SK-N-DZ (cell line): ENCODE measurements at places on chromosomes 7 and 10.

GRCh38 chr10:98980353-98980752 is 255.3 kb downstream of the HPSE2 start:
- DNase-seq: no peak

DNA sequence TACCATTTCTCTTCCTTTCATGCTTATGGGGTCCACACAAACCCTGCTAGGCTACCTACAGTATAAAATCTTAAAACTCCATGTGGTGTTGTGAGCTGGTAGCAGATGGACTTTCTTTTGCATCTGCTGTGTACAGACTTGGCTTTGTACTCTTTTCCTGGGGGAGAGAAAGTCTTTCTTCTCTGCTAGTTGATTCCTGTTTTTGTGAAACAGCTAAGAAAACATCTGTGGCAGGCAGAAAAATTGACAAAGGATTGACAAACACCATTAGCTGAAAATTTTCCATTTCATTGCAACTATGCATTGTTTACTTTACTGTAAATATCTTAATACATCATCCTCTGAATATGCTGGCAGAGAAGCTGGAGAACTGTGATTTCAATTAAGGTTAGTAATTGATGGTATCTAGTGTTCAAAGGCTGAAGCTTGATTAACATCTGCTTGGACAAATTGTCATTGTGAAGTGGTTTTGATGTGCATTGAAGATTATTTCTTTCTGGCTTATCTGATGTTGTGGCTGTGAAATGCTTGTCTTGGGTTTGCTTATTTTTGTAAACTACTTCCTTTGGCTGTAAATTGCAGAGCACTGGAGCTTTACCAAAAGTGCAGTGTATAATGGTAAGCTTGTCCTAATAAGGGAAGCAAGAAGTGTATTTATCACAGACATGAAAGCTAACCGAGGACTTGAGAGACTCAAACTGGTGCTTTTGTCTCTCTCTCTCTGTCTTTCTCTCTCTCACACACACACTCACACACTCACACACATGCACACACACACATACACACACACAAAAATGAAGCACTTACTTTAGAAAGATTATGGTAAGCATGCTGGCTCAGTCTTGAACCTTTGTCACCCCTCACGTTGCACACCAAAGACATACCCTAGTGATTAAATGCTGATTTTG is at the start of gene FOXP2:
Gene FOXP2 (plus strand): TSS at position 660 of the 908 bp plus-strand sequence. CDS start 11,697 bp downstream, outside the sequence.
- DNase-seq: peak; percentile 29

DNA sequence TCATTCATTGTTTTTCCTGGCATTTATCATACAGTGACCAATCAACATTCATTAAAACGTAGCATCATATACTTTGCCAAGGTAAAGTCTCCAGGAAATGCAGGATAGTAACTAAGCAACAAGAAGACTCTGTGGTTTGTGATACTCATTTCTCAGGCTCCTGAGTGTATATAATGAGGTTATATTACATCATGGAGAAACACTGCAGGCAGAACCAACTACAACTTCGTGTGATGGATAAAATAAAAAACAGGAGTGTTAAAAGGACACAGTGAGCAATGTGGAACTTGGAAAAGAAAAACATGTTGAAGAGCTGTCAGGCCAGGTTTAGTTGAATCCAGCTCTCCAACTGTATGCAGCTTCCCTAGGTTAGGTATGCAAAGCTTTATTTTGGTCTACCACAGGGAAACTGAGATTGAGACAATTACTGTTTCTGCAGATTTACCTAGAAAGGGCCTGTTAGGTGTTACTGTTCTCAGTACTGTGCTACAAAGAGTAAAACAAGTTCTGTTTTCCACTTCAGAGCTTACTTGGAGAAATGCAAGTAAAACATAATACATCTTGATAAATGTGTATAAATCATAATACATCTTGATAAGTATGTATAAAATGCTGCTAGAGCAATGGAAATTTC is 7.8 kb upstream of the CCNY start:
- no peak for DNase-seq

- no peak for DNase-seq
These were observed 10.8 kb upstream of the PON1 start for GRCh38 chr7:95335093-95335492.

DNA sequence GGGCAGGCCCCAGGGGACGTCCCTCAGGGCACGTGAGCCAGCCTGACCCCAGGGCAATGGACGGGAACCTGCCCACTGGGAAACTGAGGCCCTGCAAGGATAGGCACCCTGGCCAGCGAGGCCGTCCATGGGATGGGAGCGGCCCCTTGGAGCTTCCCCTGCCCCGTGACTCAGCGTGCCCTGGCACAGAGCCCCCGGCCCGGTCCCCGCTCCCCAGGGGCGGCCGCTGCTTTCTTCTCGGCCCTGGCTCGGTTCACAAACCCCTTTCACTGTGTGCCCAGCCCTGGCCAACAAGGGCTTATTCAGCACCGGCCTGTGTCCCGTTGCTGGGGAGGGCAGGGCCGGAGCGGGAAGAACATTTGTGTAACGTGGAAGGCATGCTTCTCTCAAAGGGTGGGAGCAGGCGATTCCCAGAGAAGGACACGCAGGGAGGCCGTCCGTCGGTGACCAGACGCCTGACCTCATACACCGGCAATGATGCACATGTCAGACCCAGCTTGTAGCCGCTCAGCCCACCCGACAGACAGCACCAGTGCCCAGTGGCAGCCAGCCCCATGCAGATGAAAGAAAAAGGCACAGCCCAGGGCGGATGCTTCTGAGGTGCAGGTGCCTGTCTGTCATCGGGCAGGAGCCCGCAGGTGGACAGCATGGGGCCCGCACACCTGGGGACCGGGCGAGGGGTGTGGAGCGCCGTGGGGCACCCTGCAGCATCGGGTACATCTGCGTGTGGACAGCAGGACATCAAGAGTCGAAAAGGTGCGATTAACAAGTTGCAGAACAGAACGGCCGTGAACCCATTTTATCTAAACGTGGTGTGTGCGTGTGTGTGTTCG is 94.5 kb downstream of the PDGFA start:
- no peak for DNase-seq

DNA sequence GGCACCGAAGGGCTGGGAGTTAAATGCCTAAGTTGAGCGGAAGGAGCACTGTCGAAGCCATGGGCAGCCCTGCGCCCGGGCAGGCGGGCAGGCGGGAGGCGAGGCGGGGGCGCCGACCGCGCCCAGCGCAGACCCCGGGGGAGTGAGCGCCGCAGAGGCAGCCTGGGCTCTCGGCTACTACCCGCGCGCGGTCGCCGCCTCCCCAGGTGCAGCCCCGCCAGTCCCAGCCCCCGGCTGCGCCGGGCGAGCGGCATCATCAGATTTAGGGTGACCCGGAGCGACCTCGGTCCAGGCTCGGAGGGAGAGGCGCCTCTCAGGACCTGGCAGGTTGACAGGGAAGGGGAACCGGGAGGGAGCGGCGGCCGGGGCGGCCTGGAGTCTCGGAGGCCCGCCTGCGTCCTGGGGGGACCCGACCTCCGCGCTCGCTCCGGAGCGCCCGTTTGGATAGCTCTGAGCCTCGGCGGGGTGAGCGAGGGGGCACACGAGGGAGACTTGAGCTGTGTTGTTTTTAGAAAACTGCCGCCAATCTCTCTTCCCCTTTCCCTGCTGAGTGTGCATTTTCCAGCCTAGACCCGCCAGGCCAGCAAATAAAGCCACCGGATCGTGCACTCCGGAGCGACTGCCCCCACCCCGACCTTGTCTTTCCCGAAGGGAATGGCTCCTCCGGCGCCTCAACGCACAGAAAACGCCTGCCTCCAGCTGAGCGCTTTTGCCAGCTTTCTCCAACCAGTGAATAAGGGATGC is 2.3 kb upstream of the NRP1 start:
- DNase-seq: peak; percentile 52

DNA sequence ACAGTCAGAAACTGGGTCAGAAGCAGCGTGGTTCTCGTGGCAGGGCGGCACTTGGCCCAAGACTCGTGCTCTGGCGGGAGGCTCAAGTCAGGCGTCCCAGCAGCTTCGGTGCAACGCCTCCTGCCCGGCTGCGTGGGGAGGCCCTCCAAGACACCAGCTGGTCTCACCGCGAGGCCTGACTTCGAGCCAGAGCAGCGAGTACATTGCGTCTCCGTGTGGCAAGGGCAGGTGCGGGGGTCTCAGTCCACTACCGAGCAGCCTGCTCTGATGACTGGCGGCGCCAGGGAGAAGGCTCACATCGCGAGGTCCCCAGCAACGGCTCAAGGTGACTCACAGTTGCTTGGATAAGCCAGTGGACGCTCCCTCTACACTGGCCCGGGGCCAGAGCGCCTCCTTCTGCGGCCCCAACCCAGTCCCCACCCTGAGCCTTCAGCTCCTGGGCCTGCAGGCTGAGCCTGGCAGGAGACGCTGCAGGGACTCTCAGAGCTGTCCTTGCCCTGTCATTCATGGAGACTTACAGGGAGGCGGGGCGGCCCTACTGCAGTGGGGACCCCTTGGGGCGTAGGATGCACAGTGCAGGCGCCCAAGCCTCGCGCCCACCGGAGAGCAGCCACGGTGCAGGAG is 41.9 kb upstream of the PRKAR1B start:
- peak; percentile 91 for DNase-seq

- no peak for DNase-seq
These were observed 6.3 kb downstream of the C10orf67 start for GRCh38 chr10:23338155-23338828.

DNA sequence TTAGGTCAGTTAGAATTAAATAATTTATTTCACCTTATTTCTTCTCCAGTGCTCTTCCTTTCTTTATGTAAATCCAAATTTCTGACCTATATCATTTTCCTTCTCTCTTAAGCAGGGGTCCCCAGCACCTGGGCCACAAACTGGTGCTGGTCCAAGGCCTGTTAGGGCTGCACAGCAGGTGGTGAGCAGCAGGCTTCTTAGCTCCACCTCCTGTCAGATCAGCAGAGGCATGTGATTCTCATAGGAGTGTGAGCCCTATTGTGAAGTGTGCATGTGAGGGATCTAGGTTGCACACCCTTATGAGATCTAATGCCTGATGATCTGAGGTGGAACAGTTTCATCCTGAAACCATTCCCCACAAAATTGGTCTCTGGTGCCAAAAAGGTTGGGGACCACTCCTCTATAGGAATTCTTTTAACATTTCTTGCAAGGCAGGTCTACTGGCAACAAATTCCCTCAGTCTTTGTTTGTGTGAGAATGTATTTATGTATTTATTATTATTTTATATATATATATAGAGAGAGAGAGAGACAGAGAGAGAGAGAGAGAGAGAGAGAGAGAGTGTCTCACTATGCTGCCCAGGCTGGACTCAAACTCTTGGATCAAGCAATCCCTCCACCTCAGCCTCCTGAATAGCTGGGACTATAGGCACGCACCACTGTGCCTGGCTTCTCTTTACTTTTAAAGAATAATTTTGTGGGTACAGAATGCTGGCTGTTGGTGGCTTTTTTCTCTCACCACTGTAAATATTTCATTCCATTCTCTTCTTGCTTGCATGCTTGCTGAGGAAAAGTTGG is 4.3 kb upstream of the ABCC2 start:
- DNase-seq: no peak

DNA sequence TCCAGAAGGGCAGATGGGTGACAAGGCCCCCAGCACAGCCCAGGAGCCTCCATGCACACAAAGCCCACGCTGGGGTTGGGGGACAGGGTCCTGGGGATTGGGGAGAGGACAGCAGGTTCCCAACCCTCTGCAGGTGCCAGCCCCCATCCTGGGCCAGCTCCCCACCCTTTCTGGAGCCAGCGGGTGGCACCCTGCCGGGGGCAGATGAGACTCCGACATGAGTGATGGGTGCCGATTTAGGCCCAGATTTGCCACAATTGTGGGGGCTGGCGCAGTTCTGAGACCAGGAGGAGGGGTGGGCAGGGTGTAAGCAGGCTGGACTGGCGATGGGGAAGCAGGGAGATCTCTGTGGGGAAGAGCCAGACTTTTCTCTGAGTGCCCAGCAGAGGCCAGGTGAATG is 49.3 kb upstream of the SLF2 start:
- DNase-seq: no peak

DNA sequence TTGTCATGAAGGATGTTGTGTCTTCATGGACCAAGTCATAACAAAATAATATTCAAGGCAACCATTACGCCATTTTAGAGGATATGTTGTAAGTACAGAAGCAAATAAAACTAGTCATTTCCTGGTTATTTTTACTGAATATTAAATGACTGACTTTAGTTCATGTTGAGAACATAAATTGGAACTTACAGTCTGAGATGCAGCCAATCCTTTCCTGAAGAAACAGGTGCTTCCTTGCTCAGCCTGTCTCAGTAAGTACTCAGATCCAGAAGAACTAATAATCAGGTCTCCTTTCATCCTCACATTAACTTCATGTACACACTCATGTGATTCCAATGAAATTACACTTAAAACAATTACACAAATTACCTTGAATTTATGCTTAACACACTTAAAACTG is 12.3 kb downstream of the SEMA3A start:
- no peak for DNase-seq

DNA sequence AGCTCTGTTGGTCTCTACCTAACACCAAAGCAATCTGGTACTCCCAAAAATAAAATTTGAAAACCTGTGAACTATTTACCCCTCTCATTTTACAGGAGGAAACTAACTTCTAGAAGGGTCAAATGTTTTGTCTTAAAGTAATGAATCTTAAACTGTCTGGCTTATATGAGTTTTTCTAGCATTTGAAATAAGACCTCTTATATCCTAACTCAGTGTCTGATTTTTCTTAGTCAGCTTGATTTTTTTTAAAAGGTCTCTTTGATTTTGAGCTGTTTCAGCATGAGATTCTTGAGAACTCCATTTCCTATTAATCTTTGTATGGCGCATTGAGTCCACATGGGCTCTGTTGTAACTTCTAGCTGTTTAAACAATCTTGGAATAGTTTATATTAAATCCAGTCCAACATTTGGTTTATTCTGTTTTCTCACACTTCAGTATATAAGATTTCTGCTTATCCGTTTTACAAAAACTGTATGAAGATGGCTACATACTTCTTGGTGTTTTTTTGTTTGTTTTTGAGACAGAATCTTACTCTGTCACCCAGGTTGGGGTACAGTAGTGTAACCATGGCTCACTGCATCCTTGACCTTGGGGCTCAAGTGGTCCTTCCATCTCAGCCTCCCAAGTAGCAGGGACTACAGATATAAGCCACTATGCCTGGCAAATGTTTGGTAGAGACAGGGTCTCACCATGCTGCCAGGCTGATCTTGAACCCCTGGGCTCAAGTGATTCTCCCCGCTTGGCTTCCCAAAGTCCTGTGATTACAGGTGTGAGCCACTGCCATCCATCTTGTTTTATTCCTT is 91.1 kb downstream of the PPP1R9A start:
- DNase-seq: no peak

- DNase-seq: no peak
These were observed 139.0 kb upstream of the ZNF438 start for GRCh38 chr10:31170636-31171035.
